ENCODE measurements at places on chromosomes 5 and 9.

GRCh38 chr9:137138722-137139467, at the start of gene GRIN1:
Gene GRIN1 (plus strand): TSS chr9:137139154. CDS start chr9:137139487, 333 bp downstream.
- peak; percentile 28 for DNase-seq

DNA sequence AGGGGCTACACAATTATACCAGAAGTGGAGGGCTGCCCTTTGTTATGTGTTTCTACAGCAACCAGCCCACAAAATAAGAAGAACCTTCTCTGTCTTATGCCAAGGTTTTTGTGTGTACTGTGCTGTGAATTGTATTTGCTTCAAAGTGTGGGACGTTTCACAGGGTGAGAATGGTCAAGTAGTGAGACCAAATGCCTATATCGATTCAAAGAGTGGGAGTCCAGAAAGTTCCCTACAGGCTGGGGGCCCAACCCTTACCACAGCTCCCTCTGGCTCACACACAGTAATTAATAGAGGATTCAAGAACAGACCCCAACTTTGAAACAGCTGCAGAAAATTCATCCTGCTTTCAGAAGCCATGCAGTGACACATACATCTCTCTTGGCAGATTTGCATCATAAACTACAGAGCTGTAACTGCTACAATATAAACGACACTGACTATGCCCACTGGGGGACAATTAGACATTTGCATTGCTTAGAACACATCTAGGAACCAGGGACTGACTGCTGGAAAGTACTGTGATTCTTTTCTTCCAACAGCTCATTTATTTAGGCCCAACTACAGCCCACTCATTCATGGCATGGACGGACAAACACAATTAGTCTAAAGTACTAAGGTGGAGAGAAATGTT, 12.8 kb downstream of the ENC1 start:
- no peak for DNase-seq

DNA sequence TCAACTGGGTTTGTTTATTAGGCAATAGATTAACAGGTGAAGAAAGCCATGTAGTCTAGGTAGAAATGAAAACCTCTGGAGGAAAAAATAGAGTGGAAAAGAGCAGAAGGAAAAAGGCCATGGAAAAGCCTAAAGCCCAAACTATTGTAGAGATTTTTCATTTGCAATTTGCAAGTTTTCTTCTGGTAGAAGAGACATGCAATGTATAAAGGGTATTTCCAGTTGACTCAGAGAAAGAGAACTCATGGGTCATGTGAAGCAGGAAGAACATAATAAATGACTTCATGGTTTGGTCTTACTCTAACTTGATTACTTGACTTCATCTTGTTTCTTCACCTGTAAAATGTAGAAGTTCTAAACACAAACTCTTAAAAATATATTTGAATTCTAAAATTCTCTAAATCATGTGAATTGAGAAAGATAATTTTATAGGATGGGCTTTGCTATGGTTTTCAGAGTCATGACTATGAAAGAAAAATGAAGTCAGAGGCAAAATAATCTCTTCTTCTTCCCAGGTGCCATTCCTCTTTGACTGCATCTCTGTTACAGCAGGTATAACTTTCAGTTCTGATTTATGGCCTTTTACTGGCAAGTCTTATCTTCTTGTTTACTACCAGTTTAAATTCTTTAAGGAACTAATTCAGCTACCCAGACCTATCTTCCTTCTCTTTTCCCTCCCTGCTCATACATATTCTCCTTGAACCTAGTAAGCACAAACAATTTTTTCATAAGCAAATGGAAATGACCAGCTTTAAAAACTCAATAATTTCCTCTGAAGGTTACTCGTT, 47.7 kb upstream of the TMC1 start:
- peak; percentile 44 for DNase-seq

GRCh38 chr5:90640484-90641059, 82.0 kb downstream of the ADGRV1 start:
- peak; percentile 27 for DNase-seq

- DNase-seq: no peak
These were observed 181.4 kb downstream of the SH3GL2 start for GRCh38 chr9:17760250-17760649.

DNA sequence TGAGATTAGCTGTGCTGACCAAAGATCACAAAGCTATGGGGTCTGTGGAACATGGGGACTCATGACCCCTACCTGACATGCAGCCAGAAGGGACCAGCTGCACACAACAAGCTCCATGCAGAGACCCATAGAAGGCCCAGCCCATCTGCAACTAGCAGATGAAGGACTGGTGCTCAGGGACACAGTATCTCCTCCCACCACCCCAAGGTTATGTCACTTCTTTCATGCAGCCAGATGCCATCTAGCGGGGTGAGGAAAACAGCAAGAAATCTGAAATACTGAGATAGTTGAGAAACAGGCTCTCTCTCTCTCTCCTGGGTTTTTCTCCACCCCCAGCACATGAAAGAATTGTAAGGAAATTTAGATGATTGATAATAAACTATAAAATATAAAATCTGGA, 161.3 kb upstream of the DAPK1 start:
- peak; percentile 37 for DNase-seq

DNA sequence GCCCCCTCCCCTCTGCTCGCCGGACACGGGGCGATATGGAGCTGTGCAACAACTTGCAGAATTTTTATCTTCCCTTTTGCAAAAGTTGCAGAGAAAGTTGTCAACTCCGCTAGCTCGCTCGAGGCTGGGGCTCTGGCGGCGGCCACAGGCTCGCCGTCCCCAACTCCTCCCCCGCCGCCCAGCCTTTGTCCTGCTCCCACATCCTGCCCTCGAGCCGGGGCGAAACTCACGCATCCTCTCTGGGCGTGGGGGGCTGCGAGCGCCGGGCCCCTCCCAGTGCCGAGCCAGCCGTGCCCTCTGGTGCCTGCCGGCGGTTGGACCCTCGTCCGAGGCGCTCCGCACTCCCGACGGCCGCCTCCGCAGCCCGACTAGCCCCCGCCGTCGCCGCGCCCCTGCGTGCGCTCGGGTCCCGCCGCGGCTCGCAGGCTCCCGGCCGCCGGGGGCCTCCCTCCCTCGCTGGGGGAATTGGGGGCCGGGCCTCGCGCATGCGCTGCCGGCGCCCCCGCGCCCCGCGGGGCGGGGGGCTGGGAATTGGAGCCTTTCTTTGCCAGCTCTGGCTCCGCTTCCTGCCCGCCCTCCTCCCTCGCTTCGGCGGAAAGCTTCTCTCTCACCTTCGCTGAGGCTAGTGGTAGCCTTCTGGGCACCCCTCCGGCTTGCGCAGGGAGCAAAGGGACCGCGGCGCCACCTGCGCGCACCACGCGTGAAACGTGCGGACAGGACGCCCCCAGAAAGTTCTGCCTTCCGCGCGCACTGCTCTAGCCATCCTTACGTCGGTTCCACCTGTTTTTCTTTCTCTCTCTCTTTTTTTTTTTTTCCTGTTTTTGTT, at the start of gene CCNJL:
Gene CCNJL (minus strand): TSS at position 431 of the 826 bp plus-strand sequence. CDS start 641 bp downstream, outside the sequence.
- peak; percentile 62 for DNase-seq

DNA sequence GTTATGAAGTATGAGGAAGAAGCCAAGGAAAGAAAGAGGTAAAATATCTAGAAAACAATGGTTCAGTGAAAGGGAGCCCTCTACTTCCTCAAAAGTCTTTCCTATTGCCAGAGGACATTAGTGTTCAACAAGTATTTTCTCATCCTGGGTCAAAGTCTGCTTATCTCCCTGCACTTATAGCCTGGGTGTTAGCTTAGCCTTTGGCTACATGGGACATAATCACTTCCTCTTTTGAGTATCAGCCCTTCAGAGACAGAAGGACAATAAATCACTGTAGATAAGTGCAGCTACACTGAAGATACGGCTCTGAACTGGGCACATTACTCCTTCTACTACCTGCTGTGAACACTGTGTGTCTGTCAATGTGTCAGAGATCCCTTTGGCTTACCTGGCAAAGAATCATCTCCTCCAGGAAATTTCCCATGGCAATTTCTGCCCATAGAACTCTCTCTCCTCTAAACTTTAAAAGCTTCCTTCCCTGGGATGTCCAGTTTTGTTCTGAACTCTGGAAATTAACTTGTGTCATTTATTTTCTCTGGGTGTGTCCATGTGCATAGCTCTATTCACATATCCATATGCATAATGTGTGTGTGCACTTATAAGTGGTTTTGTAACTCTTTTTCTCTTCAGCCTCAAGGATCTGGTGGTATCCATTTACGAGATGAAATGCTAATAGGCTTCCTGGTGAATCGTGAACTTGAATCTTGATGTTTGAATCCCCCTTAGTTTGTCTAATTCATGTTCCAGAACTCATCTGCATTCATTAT, 30.0 kb upstream of the RECK start:
- DNase-seq: no peak

DNA sequence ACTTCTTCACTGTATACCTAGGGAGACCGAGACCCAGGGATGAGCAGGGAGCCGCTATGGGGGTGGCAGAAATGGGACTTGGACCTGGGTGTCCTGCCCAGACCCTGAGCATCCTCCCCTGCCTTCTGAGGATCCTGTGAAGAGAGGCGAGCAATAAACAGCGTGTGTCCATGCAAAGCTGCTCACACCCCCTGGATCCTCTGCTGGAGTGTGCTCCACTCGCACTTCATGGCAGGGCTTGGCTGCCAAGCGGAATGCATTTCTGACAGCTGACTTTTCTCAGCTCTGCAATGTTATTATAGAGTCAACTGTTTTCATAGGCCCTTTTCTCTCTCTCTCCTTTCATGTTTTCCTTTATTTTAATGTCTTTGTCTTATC, 31.0 kb upstream of the ALDH1B1 start:
- peak; percentile 38 for DNase-seq

- DNase-seq: peak; percentile 35
These were observed 22.0 kb downstream of the SREK1IP1 start for GRCh38 chr5:64746446-64746845.

DNA sequence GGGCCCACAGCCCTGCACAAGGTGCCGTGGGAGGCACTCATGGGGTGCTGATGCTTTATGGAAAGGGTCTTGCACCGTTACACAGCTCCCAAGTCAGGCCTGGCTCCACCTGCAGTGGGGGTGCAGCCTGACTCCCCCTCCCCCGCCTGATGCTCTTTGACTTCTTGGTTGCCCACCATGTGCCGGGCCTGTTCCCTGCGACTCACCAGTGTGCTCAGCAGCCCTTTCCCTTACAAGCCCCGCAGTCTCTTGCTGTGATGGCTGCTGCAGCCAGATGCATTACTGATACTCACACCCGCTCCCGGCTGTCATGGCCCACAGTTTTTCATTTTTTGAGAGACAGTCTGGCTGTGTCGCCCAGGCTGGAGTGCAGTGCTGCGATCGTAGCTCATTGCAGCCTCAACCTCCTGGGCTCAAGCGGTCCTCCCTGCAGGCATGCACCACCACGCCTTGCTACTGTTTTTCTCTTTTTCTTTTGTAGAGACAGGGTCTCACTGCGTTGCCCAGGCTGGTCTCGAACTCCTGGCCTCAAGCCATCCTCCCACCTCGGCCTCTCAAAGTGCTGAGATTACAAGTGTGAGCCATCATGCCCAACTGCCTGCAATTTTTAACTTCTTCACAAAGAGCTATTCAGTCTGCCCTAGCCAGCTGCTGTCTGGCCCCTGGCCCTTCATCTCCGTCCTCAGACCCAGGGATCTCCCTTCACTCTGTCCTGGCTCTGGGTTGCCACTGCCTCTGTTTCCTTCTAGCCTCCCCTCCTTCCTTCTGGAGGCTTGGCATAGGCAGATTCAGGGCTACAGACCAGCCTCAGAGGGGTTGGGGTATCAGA, 109.5 kb downstream of the RXRA start:
- no peak for DNase-seq

GRCh38 chr5:98128846-98129245, 644.6 kb upstream of the RGMB start:
- no peak for DNase-seq

DNA sequence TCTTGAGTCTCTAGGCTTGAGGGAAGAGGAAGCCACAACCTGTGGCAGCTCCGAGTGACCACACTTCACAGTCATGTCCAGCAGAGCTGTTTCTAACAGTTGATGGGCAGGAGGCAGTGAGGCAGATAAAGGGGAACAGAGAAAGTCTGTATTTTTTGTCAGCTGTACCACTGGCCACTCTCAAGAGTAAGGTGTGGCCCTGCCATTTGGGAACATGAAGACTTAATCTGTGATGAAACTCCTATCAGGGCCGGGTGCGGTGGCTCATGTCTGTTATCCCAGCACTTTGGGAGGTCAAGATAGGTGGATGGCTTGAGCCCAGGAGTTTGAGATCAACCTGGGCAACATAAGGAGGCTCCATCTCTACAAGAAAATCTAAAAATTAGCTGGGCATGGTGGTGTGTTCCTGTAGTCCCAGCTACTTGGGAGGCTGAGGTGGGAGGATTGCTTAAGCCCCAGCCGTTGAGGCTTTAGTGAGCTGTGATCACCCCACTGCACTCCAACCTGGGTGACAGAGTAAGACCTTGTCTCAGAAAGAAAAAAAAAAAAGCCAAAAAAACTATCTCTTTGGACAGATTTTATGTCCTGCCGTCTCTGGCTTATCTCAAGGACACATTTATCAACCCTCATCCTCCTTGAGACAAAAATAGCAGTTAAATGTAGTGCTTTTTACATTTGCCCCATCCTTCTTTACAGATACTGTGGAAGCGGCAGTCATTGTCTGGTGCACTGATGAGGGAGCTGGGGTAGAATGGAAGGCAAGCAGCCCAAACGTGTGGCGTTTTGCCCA, 11.9 kb upstream of the COL15A1 start:
- no peak for DNase-seq

- no peak for DNase-seq
These were observed 242.5 kb downstream of the ARRDC3 start for GRCh38 chr5:91140657-91141056.

DNA sequence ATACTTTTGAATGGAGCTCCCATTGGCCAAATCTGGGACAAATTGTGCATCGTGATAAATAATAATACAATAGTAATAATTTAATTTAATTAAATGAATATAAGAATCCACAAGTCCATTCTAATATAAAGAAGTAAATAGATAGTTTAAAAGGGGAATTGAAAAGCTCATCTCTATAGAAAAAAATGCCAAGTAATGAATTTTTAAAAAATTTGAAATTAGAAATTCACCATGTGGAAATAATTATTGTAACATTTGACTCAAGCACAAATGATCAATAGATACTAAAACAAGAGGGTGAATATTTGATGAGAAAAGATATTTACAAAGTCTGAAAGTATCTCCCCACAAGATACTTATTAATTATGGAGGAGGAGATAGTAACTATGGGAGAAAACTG, 467.4 kb downstream of the CETN3 start:
- no peak for DNase-seq

Data from fibroblast of skin of right biceps (primary cell).